SHP77 (cell line): ENCODE measurements at places on chromosomes 11 and 22.
A peak's percentile ranks its signal among the peaks of the same experiment; 100 is the strongest.

DNA sequence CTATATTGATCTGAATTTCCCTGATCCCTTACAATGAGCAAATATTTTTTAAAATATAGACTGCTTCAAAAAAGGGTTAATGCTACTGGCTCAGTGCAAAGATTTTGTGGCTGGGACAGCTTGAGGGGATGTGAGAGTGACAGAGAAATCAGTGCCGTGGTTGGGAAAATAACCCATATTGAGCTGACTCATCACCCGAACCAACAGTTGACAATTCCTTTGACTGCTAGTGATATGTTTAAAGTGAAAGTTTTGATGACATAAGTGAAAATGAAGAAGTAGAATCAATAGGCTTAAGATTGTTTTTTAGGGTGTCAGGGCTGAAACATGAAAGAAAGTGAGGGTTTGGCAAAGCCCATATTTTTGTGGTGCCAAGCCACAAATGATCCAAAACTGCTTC lies 257.1 kb upstream of the TENM4 start:
- no peak for DNase-seq

DNA sequence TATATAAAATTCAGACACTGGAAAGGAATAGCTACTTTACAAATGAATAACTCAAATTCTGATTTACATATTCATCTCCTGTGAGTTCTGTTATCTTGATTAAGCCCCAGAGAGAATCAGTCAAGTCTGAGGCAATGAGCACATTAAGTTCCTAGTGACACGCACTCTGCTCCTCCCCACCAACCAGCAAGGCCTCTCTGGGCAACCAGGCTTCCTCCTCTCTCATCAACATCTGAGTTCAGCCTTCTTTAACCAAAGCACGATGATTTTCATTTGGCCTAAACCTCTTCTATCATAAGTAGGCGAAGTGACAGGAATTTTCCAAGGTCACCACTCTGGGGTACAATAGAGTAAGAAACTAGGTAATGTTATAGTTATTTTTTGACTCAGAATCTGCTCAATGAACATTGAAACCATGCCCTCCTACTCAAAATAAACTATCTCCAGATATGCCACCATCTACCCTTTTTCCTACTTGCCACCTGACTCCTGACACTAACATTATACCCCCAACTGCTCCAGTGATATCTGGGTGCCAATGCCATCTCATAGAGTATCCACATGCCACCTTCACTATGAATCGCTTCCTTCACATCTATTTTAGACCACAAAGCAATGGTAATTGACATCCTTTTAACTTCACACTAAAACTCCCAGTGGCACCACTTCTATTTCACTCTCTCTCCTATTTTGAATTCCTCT lies 114.8 kb downstream of the FAM76B start:
- DNase-seq = no peak

DNA sequence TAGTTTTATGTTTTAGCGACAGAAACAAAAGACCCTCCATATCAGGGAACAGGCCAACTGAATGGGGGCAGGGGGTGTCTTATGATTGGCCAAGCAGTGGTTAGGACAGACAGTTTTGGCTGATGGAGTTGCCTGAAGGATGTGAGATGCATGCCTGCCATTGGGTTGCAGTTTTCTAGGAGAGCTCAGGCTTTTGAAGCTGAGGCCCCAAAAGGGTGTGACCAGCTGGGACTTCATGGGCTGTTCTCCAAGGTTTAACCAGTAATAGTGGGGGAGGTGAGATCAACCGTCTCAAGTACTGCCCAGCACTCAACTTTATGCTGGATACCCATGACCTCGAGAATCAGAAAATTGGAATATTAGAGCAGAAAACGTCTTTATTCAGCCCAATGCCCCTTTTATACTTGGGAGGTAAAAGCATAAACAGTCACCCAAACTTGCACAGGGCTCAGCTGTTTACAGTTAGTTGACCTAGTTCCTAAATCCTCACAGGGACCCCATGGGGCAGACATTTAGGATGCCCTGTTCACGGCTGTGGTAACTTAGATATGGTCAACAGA lies 13.5 kb downstream of the DTX4 start:
- DNase-seq = no peak

GRCh38 chr11:74672332-74672955 lies 58.8 kb downstream of the CHRDL2 start:
- no peak for DNase-seq

- DNase-seq = no peak
Measured at GRCh38 chr22:27416511-27417420, 384.8 kb downstream of the MN1 start.

- no peak for DNase-seq
Measured at GRCh38 chr11:73316422-73316821, 8.3 kb downstream of the ARHGEF17 start.

DNA sequence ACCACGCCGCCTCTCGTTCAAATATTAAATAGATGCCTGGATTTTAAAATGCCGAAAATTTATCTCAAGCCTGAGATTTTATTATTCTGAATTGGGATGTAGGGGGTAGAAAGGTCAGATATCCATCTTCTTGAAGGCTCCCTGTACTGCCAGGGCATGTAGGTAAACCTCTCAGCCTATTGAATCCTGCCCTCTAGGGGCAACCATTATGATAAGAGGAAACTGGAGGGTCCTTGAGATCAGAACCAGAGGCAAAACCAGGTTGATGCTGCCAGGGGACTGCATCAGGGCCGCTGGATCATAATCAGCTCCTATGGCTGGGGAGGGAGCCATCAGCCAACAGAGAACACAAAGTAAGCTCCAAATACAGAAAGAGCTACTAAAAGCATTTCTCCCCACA lies 92.4 kb downstream of the KCNC1 start:
- DNase-seq = no peak

- DNase-seq = peak; percentile 44
Measured at GRCh38 chr11:14905104-14906033, 13.3 kb upstream of the CYP2R1 start.
